Suprapubic skin (tissue), 4 donors: ENCODE measurements at places on chromosomes 5 and 9.

DNA sequence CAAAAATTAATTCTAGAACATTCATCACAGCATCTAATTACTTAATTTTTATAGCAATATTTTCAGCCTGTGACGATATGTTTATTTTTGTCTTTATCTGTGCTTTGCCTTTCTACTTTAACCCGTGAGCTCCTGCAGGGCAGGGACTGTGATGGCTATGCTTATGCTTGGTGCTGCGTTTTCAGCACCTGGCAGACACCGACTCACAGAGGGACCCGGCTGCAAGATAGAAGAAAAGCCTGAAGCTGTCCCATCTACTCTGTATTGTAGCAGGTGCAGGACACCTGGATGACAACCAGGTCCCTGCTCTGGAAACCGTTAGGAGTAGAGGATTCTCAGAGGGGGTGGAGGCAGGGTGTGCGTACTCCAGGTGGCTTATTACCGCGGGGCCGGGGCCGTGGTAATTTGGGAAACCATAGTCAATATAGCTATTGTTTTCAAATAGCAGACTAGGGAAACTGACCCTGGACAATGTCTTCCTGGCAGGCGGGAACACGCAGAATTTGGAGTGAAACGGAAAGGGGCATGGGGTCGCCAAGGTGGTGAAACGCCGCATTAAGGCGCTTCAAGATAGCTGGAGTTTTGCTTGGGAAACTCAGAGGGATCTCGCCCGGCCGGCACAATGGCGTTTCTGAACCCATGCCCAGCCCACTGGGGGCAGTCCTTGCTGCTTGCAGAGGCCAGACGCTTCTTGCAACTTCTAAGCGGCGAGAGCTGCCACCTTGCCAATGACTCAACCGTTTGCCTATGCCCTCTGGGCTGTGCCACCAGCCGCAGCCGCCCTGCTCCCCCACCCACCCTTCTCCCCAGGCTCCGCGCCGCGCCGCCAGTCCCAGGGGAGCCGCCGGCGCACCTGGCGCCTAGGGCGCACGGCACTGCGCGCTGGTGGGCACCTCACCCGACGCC, 140.1 kb upstream of the PALM2AKAP2 start:
- peaks cover 45% of the 10 kb centered on the region for H3K27me3 ChIP-seq
- DNase-seq, result peak; percentile 55
- H3K36me3 ChIP-seq, result no peaks in the 10 kb centered on the region
- H3K4me3 ChIP-seq, result peak overlapping the region; percentile 59
- no peak overlapping the region for H3K27ac ChIP-seq

DNA sequence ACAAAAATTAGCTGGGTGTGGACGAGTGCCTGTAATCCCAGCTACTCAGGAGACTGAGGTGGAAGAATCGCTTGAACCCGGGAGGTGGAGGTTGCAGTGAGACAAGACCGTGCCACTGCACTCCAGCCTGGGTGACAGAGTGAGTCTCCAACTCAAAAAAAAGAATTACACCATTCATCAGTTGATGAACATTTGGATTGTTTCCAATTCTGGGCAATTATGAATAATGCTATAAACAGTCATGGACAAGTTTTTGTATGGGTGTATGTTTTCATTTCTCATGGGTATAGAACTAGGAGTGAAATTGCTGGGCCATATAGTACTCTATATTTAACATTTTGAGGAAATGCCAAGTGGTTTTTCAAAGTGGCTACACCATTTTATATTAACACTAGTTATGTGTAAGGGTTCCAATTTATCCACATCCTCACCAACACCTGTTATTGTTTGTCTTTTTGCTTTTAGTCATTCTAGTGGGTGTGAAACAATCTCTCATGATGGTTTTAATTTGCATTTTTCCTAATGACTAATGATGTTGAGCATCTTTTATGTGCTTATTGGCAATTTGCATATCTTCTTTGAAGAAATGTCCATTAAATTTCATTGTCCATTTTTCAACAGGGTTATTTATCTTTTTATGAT, 9.0 kb upstream of the CCDC125 start:
- DNase-seq, result no peak
- no peak overlapping the region for H3K27ac ChIP-seq
- H3K4me1 ChIP-seq, result no peaks in the 10 kb centered on the region
- H3K36me3 ChIP-seq, result no peaks in the 10 kb centered on the region
- no peak overlapping the region for H3K4me3 ChIP-seq
- no peaks in the 10 kb centered on the region for H3K27me3 ChIP-seq

DNA sequence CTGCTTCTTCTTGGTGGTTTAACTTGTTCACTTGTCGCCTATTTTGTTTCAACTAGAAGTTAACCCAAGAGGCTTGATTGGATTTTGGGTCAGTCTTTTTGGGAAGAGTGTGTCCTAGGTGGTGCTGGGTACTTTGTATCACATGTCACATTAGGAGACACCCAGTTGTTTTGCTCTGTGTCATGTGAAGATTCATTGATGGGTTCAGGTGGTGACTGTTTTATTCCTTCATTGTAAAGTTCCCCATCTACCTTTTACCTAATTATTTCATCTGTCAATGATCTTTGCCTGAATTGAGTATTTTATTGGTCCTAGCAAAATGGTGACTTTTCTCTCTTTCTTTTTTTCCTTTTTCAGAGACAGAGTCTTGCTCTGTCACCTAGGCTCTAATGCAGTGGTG, 69.2 kb downstream of the RALGPS1 start:
- H3K27me3 ChIP-seq, result no peaks in the 10 kb centered on the region
- H3K36me3 ChIP-seq, result no peaks in the 10 kb centered on the region
- H3K4me1 ChIP-seq, result peaks cover 38% of the 10 kb centered on the region
- DNase-seq, result no peak
- H3K4me3 ChIP-seq, result no peak overlapping the region

GRCh38 chr5:15833365-15833764, 333.4 kb downstream of the FBXL7 start:
- no peak overlapping the region for H3K4me3 ChIP-seq
- H3K27ac ChIP-seq, result no peak overlapping the region
- H3K4me1 ChIP-seq, result no peaks in the 10 kb centered on the region
- H3K36me3 ChIP-seq, result no peaks in the 10 kb centered on the region

- no peak overlapping the region for H3K27ac ChIP-seq
- no peak for DNase-seq
- no peak overlapping the region for H3K4me3 ChIP-seq
- no peaks in the 10 kb centered on the region for H3K4me1 ChIP-seq
These were observed 386.0 kb downstream of the SPOCK1 start for GRCh38 chr5:137113161-137113560.

- peaks cover 9% of the 10 kb centered on the region for H3K27me3 ChIP-seq
- H3K27ac ChIP-seq, result no peak overlapping the region
- H3K4me1 ChIP-seq, result peaks cover 11% of the 10 kb centered on the region
- H3K36me3 ChIP-seq, result no peaks in the 10 kb centered on the region
These were observed 3.9 kb upstream of the ADCY2 start for GRCh38 chr5:7391814-7392692.

GRCh38 chr9:77985996-77986395, 45.6 kb downstream of the GNAQ start:
- H3K36me3 ChIP-seq, result no peaks in the 10 kb centered on the region
- no peak for DNase-seq
- H3K27me3 ChIP-seq, result no peaks in the 10 kb centered on the region
- peaks cover 26% of the 10 kb centered on the region for H3K4me1 ChIP-seq

DNA sequence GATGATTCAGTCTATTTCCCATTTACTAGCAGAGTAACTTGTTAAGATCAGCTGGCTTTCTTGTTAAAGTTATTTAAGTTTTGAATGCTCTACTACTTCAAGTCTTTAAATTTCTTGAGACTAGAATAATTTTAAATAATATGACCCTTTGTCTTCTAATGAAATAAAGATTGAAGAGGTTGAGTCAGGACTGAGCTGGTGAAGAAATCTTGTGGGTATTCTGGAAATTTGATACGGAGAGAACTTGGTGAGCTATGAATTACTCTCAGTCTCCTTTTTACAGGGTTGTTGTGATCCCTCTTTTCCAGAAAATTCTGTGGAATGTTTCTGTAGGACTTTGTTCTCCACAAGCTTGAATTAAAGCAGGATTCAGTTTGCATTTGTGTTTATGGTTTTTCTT, 29.3 kb downstream of the RNF20 start:
- no peaks in the 10 kb centered on the region for H3K27me3 ChIP-seq
- peaks cover 76% of the 10 kb centered on the region for H3K36me3 ChIP-seq
- H3K4me1 ChIP-seq, result no peaks in the 10 kb centered on the region
- no peak overlapping the region for H3K4me3 ChIP-seq
- DNase-seq, result no peak

GRCh38 chr5:179858241-179858585, 404 bp downstream of the MRNIP start:
- H3K4me3 ChIP-seq, result peak overlapping the region; percentile 80
- DNase-seq, result no peak
- H3K27me3 ChIP-seq, result no peaks in the 10 kb centered on the region
- H3K27ac ChIP-seq, result peak overlapping the region; percentile 84
- H3K4me1 ChIP-seq, result peaks cover 29% of the 10 kb centered on the region
- H3K36me3 ChIP-seq, result peaks cover 18% of the 10 kb centered on the region

GRCh38 chr5:62779010-62779422, 200.4 kb downstream of the LRRC70 start:
- no peak for DNase-seq
- no peak overlapping the region for H3K27ac ChIP-seq
- no peaks in the 10 kb centered on the region for H3K36me3 ChIP-seq
- H3K27me3 ChIP-seq, result no peaks in the 10 kb centered on the region

DNA sequence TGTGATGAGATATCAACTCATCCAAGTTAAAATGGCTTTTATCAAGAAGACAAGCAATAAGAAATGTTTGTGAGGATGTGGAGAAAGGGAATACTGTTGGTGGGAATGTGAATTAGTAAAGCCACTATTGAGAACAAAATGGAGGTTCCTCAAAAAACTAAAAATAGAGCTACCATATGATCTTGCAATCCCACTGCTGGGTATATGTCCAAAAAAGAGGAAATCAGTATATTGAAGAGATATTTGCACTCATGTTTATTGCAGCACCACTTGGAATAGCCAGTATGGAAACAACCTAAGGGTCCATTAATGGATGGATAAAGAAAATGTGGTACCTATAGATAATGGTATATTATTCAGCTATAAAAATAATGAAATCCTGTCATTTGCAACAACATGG, 25.1 kb downstream of the PPIP5K2 start:
- no peak overlapping the region for H3K4me3 ChIP-seq
- DNase-seq, result no peak
- H3K27ac ChIP-seq, result no peak overlapping the region
- no peaks in the 10 kb centered on the region for H3K27me3 ChIP-seq

- H3K36me3 ChIP-seq, result peaks cover 10% of the 10 kb centered on the region
- H3K27me3 ChIP-seq, result no peaks in the 10 kb centered on the region
- no peak overlapping the region for H3K27ac ChIP-seq
- no peaks in the 10 kb centered on the region for H3K4me1 ChIP-seq
- DNase-seq, result no peak
- no peak overlapping the region for H3K4me3 ChIP-seq
These were observed 64.3 kb downstream of the GOLM1 start for GRCh38 chr9:86034863-86035734.

GRCh38 chr5:32777733-32778132, 66.6 kb downstream of the NPR3 start:
- no peaks in the 10 kb centered on the region for H3K36me3 ChIP-seq
- H3K4me1 ChIP-seq, result no peaks in the 10 kb centered on the region
- H3K4me3 ChIP-seq, result no peak overlapping the region
- no peak for DNase-seq
- no peak overlapping the region for H3K27ac ChIP-seq
- H3K27me3 ChIP-seq, result no peaks in the 10 kb centered on the region

- no peak overlapping the region for H3K27ac ChIP-seq
- peaks cover 23% of the 10 kb centered on the region for H3K4me1 ChIP-seq
- no peaks in the 10 kb centered on the region for H3K36me3 ChIP-seq
- no peak overlapping the region for H3K4me3 ChIP-seq
- no peak for DNase-seq
- no peaks in the 10 kb centered on the region for H3K27me3 ChIP-seq
These were observed 4.9 kb downstream of the NADK2 start for GRCh38 chr5:36236801-36237200.

DNA sequence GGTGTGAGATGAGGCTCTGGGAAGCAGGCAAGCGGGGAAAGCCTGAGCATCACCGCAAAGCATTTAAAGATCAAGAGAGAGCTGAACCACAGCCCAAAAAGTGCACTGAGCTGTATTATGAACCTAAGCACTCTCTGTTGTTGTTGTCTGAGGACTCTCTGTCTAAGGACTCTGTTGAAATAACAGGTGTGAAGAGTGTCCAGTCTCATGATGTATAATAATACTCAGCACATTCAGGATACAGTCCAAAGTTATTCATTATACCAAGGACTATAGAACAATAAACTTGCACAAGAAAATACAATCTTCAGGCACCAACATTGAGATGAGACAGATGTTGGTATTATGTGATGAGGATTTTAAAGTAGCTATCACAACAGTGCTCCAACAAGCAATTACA, 71.8 kb upstream of the CTSV start:
- H3K4me1 ChIP-seq, result no peaks in the 10 kb centered on the region
- H3K4me3 ChIP-seq, result no peak overlapping the region
- no peak for DNase-seq
- no peak overlapping the region for H3K27ac ChIP-seq

DNA sequence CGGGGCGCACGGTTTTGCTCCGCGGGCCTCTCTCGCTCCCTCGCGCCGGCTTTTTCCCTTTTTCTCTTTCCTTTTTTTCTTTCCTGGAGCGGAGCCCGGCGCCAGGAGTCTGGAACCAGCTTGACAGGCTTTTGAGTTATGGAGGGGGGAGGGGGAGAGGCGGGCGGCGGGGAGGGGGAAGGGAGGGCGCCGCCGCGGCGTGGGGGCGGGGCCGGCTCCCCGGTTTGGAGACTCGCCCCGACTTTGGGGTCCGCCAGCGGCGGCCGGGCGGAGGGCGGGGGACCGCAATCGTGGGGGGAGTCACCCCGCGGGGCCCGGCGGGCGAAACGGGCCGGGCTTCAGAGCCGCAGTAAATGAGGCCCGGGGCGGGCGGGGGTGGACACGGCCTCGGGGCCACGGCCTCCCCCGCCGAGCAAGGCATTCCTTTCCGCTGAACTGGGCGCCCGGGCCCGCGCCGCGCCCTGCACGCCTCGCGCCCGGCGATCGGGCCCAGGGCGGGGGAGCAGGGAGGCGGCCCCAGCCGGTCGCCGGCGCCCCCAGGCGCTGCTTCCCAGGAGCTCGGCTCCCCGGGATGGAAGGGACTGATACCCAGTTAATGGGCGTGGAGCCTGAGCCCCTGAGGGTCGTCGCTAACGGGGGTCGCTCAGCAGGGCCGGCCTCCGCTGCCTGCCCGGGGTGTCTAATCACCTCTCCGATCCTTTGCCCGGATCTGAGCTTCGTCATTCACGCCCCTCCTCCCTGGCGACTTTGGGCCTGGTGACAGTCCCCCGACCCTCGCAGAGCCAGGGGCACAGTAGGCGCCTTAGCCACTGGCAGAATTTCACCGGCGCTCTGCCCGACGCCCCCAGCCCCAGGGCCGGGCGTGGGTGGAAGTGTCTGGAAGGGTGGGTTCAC, 138.1 kb downstream of the C9orf50 start:
- peaks cover 78% of the 10 kb centered on the region for H3K4me1 ChIP-seq
- no peaks in the 10 kb centered on the region for H3K27me3 ChIP-seq
- peak; percentile 95 for DNase-seq
- H3K27ac ChIP-seq, result peak overlapping the region; percentile 99
